ENCODE measurements at places on chromosomes 2 and 18.

GRCh38 chr2:179172894-179173293, 91.7 kb downstream of the SESTD1 start:
- DNase-seq: no peak

- no peak for DNase-seq
Measured at GRCh38 chr18:58269931-58270330, 225.9 kb downstream of the NEDD4L start.

DNA sequence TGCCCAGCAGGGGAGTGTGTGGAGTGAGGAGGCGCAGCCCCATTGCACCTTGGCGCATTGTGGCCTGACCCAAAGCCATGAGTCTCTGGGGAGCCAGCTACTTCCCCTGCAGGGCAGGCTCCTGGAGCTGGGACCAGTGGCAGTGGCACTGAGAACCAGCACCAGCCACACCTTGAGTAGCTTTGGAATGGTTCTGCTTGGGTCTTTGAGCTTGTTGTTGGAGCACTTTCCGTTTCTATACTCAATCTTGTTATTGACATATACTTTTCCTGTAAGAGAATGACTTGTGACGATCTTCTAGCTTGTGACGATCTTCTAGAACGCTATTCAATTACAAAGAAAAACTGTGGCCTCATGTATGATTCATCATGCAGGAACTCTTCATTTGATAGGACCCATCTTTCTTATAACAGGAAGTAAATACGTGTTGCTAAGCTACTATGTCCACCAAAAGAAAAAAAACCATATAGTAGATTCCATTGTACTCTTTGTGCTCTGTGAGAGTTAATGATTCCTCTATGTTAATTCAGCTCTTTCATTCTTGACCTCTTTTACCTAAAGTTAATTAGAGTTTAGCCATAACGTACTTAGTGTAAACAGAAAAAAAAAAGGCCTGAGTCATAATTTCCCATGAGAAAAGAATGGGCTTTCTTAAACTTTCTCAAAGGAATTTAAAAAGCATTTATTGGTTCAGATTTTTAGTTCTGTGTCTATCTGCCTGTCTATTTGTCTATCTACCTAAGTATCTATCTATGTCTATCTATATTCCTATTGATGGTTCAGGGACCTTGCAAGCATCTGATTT, 113.1 kb downstream of the GATA6 start:
- peak; percentile 13 for DNase-seq

DNA sequence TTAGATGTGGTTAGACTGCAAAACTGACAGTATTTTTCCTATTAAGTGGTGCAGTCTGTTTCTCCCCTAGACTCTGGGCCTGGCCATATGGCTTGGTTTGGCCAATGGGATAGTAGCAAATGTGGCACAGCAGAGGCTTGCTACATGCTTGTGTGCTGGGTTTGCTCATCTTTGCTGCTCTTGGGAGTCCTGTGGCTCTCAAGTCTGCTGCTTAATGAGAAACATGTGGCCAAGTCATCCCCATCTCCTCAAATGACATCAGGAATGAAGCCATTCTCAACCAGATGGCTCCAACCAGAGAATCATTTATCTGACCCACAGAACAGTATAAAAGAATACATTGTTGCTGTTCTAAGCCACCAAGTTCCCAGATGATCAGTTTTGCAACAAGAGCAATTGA, 57.1 kb upstream of the PAX3 start:
- DNase-seq: peak; percentile 19

- DNase-seq: no peak
Measured at GRCh38 chr2:12498704-12499103, 218.0 kb upstream of the TRIB2 start.

DNA sequence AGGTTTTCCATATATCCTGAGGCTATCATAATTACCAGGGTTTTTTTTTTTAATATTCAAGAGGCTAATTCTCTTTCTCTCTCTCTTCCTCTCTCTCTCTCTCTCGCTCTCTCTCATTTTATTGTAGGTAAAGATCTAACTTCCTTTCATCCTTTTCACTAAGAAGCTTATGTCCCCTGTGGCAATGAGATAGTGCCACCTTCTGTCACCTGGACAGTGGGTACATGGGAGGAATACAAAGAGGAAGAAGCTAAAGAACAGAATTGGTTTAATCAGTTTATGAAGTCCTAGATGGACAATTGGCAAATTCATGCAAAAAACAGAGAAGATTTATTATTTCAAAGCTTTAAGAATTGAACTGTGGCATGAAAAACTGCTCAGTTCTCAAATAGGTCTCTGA, 1582.3 kb upstream of the TMEFF2 start:
- DNase-seq: no peak

DNA sequence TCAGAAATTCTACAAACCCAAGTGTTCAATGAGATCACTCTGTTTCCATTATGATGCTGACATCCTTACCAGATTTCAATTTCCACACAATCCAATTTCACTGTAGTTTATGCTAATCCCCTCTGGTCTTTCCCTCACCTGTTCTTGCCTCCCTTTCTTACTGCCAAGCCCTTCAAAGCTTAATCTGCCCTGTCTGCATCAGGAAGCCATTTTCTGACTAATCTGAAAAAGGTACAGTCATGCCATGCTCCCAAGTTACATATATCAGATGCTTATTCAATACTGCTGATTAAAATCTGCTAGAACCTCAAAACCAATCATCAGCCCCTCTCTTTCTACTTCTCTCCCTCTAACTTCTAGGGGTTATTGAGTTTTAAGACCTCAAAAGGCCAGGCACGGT, 8.9 kb downstream of the KRTCAP3 start:
- no peak for DNase-seq

GRCh38 chr18:48028696-48029095, 98.2 kb upstream of the SMAD2 start:
- no peak for DNase-seq

GRCh38 chr2:216775043-216775453, 79.7 kb upstream of the IGFBP5 start:
- DNase-seq: peak; percentile 50

- no peak for DNase-seq
Measured at GRCh38 chr2:190765386-190766173, 115.0 kb upstream of the GLS start.

- DNase-seq: no peak
Measured at GRCh38 chr2:44886414-44886813, 55.1 kb upstream of the SIX3 start.

DNA sequence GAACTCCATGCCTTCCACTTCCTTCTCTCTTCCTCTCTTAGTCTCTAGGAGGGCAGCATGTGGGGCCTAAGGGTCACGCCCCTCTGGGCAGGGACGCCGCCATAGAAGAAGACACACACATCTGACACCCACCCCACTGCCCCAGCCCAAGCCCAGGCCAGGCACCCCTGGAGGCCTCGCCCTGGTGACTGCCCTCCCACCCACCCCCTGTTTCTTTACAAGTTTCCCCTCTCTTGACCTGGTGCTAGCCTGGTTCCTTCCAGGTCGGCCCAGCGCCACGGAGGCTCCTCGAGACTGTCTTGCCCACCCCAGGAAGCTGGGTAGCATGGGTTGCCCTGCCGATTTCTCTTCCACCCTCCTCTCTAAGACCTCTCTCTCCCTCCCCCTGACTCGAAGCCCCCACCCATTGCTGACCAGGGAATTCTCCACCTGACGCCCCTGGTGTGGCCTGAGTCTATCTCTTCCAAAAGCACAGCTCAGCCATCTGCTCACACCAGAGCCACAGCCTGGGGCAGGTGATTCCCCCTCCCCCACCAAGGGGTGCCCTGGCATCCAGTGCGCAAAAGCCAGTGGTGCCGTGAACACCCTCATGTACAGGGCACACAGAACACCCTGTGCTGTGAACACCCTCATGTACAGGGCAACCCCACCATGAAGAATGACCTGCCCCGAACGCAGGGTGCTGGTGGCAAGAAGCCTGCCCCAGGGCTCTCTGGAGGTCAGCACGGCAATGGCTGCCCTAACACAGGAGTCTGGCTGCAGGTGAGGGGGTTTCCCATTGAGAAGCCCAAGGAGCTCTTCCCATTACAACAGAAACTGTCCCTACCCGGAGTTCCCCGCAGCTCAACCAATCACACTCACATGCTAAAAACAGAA, 13.5 kb upstream of the SALL3 start:
- DNase-seq: no peak

- peak; percentile 77 for DNase-seq
Measured at GRCh38 chr2:39504790-39505335, 67.8 kb upstream of the MAP4K3 start.

DNA sequence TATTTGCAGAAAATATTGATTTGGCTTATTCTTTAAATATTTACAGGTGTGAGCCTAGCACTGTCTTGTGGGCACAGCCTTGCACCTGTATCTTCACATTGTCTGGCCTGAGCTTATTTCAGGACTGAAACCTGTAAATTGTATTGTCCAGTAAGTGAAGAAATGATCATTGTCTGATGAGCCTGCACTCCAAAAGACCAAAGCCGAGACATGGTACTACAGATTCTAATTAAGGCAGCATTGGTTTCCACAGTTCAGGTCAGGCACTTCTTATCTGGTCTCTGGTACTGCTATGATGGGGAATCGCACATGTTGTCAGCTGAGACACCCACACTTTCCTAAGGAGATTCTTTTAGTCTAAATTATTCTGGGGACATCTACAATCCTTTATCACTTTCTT, 479.0 kb downstream of the TDRD15 start:
- DNase-seq: no peak

- DNase-seq: no peak
Measured at GRCh38 chr2:228689053-228689452, 507.6 kb upstream of the SPHKAP start.

DNA sequence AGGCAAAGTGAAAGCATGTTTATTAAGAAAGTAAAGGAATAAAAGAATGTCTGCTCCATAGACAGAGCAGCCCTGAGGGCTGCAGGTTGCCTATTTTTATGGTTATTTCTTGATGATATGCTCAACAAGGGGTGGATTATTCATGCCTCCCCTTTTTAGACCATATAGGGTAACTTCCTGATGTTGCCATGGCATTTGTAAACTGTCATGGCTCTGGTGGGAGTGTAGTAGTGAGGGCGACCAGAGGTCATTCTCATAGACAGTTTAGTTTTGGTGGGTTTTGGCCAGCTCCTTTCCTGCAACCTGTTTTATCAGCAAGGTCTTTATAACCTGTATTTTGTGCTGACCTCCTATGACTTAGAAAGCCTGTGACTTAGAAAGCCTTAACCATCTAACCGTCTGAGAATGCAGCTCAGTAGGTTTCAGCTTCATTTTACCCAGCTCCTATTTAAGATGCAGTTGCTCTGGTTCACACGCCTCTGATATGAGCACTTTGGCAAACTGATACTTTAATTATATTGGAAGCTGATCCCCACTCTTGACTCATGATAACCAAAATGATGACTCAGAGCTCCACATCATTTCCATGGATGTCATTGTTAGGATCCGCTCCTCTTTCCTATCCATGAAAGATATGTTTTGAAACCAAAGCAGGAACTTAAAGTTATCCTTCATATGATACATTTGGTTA, 14.5 kb upstream of the ERMN start:
- DNase-seq: no peak

DNA sequence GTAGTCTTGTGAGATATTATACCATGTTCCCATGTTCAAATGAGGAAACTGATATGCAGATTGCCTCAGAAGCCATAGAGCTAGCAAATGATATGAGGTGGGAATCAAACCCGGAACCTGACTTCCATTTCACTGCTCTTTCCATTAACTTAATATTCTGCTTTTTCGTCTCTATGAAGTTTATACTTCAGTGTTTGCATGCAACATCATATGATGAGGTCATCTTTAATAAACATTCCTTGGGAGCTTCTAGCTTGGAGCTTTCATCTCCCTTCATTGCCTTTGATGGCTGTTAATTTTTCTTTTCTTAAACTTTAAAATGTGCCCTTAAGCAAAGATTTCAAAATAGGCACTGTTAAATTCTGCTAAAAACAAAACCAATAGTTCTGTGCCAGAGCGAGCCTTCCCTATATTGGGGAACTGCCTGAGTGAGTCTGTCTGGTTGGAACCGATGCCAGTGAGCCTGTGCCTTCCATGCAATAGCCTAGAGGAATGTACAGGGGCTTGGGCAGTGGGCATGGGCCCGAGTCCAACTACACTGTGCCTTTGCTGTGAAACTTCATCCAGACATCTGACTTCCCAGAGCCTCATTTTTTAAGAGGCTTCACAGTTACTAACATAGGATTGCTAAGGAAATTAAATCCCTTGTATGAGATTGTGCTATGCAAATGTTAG, 91.1 kb upstream of the TMEM200C start:
- no peak for DNase-seq

DNA sequence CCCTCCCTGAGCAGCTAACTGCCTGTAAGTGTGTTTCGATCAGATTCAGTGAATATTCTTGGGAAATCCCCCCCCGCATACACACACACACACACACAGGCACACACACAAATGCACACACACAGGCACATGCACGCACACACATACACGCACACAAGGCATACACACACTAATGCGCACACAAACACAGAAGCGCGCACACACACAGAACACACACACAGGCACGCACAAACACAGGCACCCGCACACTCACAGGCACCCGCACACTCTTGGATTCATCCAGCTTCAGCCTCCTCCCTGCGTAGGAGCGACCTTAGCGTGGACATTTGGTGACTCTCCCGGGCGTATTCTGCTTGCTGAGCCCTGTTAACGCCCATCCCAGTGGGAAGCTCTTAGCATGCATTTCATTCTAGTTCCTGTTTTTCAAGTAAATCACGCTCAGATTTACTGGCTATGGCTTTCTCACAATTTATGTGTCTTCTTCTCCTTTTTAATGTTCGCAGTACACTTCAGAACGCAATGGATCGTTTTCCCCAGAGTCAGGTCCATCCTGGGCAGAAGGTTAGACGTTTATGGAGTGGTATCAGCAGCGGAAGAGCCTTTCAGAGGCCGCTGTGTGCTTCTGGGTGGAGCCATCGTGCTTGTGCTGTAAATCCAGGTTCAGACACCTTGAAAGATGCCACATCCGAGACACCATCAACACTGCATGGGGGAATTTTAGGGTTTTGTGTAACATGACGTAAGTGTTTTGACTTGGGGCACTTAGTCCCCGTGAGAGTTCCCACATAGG, 656.6 kb downstream of the GALR1 start:
- DNase-seq: no peak

- DNase-seq: no peak
Measured at GRCh38 chr18:48085781-48086487, 155.5 kb upstream of the SMAD2 start.

- DNase-seq: no peak
Measured at GRCh38 chr2:10253596-10254372, 48.9 kb upstream of the HPCAL1 start.

DNA sequence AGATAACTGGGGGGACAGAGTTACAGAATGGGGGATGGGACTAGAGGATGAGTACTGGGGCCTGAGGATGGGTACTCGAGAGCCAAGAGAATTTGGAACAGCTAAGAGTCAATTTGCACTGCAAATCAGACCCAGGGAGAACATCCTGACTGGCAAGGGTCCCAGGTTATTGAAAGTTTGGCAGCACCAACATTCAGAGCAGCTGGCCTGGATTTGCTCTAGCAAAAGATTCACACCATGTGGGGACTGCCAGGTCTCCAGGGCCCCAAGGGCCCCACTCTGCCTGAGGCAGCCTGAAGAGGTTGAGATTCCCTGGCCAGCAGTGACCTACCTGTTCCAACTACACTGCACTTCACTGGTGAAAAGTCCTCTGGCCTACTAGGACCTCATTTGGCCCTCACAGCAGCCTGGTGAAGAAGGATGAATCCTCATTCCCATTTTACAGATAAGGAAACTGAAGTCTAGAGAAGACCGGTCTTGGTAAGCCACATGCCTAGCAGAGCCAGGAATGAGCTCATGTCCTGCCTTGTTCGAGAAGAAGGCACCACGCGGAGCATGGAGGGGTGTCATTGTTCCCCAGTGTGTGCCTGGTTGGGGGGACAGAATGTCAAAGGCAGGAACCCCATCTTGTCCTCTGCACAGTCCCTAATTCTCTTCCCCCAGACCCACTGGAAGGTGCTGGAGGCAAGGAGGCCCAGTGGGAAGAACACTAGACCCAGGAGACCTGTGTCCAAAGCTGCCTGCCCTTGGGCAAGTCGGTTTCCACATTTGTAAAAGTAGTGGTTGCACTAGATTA, 258.6 kb downstream of the TNS1 start:
- DNase-seq: no peak

Measured in BJ (cell line).